ENCODE measurements at places on chromosomes 5 and 9.

GRCh38 chr9:114122136-114123027 is 23.3 kb upstream of the KIF12 start:
- no peak for DNase-seq

GRCh38 chr9:107131108-107131799 is 151.8 kb upstream of the RAD23B start:
- DNase-seq: no peak

DNA sequence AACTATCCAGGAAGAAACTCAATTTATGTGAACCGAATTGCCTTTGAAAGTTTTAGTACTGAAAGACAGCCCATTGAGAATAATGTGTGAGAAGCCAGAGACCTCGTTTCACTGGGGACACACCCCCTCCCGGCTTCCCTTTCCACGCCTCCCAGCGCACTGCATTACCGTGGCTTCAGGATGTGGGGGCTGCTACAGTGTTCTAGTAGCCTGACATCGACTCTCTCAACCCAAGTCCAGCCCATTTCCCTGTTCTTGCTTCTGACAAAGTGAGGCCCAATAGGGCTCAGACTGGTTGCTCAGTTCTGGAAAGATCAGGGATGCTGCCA is 3.5 kb downstream of the PAX5 start:
- no peak for DNase-seq

DNA sequence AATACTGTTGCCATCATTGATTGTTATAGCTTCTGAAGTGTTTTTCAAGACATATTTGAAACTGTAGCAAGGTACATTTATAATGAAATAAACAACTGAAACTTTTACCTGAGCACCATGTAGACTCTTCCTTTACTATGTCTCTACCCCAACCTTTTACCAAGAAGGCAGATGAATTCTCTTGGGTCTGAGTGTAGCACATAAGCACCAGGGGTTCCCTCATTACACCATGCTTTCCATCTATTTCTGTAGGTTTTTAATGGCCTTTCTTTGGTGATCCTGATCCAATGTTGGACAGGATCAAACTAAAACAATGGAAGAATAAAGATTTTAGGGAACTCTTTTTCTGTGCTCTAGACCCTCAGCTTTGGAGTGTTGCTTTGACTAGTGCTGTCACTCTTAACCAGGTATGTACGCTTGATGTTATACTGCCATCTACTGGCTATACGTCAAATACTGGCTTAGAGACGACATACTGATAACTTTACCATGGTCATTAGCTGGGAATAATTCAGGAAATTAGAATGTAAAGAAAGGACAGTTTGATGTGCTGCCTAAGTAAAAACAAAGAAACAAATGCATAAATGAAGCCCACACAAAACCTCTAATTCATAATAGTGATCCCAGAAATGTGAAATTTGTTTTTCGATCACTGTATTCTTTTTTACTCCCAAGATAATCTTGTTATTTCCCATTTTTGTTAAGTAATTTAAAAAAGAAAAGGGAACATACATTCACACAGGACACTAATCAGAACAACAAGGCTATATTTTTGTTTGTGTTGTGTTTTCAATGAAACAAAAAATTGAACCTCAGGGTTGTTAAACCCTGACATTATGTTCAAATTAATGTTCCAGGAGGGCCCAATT is 30.7 kb downstream of the IFNW1 start:
- DNase-seq: no peak

GRCh38 chr9:115118879-115119218 is 892 bp upstream of the TNC start:
- DNase-seq: no peak

DNA sequence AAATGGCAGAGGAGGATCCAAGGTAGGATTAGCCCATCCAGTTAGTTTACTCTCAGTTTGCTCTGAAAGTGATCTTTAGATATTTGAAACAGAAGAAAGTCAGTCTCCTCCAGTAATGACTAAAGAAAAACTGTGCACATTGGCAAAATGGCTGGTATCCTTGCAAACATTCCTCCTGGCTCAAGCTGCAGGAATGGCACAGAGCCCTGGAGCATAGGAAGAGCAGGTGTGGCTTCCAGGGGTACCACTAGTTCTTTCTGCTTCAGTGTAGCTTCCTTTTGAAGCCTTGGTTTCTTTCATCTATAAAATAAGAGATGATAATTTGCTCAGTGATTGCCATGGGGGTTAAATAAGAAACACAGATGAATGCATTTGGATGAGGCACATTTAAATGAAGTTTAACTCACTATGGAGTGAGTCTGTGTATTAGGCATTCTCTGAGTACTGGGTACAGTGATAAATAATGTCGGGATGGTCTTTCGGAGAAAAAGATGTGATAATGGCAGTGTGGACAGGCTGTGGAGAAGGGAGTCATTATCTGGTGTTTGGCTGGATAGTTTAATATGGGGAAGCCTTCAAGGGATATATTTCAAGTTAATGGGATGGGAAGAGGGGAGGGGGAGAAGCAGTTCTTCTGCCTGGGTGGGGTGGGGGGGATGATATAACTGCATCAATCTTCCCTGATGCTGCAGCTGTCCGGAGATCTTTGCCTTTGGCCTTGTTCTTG is 217.3 kb upstream of the KLF4 start:
- DNase-seq: no peak

GRCh38 chr5:154677921-154678320 is 77.3 kb upstream of the LARP1 start:
- DNase-seq: no peak

- no peak for DNase-seq
Measured at GRCh38 chr9:137540536-137540935, 9.7 kb downstream of the PNPLA7 start.

DNA sequence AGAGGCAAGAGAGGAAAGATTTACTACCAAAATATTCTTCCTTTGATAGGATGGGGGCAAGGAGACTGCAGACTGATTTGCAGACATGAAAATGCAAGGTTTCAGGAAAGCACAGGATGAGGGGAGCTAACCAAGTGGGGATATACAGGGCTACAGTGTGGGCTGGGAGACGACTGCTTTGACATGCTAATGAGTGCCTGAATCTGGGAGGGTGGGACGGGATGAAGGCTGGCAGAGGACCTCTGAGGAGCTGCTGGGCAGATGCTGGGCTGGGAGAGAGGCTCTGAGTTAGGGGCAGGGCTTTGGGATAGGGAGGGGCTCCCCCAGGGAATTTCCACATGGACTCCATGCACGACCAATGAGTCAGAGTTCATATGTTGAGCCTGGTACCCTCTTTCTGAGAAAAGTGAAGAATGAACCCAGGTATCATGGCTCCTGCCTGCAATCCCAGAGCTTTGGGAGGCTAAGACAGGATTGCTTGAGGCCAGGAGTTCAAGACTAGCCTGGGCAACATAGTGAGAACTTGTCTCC is 4.9 kb upstream of the CPLX2 start:
- no peak for DNase-seq

- no peak for DNase-seq
Measured at GRCh38 chr5:33271606-33272005, 169.2 kb upstream of the TARS1 start.

DNA sequence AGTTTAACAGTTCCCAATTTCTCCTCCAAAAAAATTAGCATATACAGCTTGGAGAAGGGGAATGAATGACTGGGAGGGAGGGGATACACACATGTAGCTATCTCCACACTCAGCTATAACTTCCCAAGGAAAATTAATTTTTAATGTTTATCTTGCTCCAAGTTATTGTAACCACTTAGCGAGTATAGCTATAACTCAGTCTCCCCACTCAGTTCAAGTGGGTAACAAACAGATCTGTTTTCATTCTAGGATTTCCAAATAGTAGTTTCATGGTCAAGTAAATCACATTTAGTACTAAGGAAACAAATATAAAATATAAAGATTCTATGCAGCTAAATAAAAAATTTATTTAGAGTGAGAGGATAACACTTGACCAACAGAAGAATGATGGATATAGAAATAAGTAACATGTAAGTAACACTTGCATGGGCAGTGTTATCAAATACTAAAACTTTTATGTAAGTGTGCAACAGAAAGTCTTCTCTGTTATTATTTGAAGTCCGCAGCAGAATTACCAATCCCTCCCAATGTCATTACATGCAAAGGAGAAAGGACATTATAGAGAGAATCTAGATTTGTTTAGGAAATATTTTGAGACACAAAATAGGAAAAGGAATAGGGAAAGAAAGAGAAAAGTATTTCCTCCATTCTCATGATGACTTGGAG is 10.2 kb upstream of the NFIB start:
- DNase-seq: no peak

DNA sequence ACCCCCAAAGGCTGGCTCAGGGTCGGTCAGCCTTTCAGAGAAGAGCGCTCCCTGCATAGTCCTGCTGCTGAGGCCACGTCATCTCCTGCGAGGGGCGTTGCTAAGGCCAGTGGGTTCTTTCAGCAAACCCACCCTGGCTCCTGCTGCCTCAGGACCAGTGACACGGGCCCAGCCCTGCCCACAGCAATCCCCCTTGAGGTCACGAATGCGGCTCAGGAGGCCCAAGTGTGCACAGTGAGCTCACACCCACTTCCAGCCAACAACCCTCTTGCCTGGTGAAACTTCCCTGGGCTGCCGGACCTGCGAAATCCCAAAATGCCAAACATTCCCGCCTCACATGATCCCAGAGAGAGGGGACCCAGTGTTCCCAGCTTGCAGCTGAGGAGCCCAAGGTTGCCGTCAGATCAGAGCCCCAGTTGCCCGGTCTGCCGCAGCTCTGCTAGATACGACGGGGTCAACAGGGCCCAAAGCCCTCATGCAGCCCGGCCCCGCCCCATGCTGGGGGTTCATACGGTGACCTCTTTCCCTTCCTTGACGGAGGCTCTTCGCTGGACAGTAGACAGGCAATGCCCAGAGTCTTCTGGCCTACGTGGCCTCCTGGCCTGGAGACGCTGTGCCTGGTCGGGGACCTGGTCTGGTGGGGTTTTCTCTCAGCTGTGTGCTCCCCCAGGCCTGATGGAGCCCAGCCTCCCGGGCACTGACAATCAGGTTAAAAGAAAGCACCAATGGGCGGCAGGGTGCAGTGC is 116.4 kb upstream of the COL5A1 start:
- DNase-seq: no peak

DNA sequence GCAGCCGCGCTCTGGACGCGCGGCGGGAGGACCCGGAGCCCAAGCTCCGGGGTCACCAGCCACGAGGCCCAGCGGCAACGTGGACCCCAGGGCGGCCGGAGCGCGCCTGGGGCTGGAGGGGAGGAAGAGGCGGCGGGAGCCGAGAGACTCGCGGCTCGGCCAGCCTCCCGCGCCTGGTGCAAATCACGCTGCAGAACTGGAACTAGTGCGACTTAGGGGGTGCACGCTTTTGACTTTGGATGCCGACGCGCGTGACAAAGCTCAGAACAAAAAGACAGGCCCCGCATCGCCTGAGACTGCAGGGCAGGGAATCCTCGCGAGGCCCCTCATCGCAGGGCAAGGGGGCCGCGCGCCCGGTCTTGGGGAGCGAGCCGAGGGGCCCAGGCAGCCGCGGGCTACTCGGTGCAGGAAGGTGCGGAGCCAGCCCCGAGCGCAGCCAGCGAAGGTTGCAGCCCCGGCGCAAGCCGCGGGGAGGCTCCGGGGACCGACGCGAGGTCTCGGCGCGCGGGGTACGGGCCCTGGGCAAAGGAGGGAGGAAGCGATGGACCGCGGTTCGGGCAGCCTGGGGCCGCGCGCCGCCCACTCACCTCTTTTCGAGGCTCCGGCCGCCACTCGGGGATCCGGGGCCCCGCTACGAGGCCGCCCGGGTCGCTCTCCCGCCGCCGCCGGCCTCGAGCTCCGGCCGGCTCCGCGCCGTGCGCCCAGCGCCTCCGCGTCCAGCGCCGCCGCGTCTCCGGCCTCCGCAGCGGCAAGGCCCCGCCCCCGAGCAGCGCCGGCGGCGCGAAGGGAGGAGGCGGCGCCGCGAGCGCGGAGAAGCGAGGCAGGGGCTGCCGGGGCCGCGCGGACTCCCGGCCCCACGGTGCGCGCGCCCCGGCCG is at the start of gene GOLM1:
Gene GOLM1, minus strand, starts transcription at position 735 of the 877 bp plus-strand sequence. CDS start 20,238 bp downstream, outside the sequence.
- no peak for DNase-seq

- no peak for DNase-seq
Measured at GRCh38 chr9:79220666-79221065, 351.1 kb upstream of the TLE4 start.

GRCh38 chr5:62596691-62597090 is 18.1 kb downstream of the LRRC70 start:
- no peak for DNase-seq
